Activated CD4-positive, alpha-beta T cell treated with anti-CD3 and anti-CD28 coated beads for 4 hours (primary cell): ENCODE measurements at places on chromosomes 11 and 22.

DNA sequence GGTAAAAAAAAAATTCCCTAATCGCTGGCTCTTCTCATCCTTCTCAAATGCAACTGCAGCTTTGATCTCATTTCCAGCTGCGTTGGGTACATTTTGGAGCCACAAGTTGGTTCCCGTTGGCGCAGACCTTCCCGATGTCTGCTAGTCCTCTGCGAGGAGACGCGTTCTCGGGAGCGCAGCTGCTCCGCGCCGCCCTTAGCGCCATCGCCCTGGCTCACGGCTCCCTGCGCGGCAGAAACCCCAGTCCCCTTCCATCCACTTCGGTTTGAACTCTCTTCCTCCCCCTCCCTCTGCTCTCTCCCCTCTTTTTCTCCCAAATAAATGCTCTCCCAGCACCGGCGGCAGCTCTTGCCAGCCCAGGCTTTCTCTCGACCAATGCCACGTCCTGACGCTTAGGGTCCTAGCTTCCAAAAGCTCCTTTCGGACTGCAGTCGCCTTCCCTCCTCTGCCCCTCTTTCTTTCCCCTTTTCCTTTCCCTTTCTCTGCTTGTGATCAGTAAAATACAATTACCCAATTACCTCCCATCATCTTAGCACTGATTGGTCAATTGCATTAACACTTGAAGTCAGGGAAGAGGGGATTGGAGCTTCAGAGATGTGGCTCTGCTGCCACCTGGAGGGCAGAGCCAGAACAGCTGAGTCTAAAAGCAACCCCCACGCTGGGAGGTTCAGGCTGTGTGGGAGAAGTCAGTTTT lies 1165.7 kb downstream of the LRRC4C start:
- no peak for DNase-seq

DNA sequence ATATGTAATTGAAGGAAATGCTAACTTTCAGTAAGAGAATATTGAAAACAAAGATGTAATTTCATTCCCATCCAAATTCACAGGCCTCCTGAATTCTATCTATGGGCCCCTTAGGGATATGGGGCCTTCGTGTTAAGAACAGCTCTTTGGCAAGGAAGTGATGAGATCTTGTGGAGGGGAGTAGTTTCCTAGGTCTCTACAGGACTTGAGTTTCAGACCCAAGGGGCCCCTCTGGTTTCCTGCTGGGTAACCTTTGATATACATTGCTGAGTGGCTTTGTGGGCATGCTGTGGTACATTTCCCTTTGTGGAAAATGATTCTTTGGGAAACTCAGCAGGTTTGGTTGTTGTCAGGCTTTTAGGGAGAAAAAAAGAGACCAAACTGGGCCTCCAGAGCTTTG lies 6.2 kb downstream of the STIM1 start:
- DNase-seq = no peak

DNA sequence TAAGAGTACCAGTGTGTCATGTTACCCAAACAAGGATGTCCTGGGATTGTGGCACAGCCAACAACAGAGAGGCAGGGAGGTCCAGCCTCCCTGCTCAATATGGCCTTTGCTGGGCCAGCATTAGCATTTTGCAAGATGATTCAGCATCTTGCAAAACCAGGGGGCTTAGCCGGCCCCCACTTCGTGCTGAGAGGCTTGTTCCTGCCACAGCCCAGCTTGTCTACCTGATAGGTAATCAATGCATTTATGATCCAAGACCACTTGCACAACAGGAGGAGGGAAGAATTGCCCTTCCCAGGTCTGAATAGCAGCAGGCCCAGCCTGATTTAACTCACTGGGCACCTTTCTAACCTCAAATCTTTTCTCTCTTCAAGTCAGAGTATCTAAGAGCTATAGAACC lies 189.0 kb upstream of the SYT13 start:
- DNase-seq = no peak

- no peak for DNase-seq
These were observed 98.7 kb downstream of the ADAMTS15 start for GRCh38 chr11:130546901-130547694.

- no peak for DNase-seq
These were observed 90.5 kb upstream of the POU2AF2 start for GRCh38 chr11:111155021-111155420.

GRCh38 chr22:19991395-19991644 lies 25.3 kb downstream of the ARVCF start:
- DNase-seq = no peak

- no peak for DNase-seq
These were observed 27.0 kb upstream of the MOB2 start for GRCh38 chr11:1513326-1514296.

DNA sequence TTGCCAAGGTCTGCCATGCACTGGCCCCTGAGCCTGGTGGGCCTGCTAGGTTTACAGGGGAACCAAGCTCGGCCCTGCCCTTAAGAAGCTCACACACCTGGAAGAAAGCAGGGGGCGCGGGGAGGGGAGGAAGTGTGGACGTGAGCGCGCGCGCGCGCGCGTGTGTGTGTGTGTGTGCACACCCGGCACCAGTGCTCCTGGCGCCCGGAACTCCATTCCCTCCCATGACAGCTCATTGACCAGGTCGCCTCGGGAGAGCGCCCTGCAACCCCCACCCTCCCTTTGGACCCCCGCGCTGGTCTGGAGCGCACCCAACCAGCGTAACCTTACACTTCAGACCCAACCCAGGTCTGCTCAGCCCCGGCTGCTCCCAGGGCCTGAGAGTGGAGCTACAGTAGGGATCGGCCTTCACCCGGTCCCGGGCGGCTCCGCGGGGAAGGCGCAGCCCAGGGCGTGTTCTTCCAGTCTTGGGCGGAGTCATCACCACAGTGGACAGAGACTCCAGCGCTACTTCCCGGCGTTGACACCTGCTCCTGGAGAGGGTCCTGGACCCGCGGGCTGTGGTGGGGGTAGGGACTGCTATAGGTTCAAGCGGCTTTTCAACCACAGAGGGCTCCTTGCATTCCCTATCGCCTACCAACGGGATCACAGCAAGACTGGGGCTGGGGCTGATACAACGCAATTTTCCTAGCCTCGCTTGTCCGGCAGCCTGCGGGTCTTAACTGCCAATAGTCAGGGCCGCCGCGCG lies 1.5 kb downstream of the GALNT18 start:
- DNase-seq = no peak

DNA sequence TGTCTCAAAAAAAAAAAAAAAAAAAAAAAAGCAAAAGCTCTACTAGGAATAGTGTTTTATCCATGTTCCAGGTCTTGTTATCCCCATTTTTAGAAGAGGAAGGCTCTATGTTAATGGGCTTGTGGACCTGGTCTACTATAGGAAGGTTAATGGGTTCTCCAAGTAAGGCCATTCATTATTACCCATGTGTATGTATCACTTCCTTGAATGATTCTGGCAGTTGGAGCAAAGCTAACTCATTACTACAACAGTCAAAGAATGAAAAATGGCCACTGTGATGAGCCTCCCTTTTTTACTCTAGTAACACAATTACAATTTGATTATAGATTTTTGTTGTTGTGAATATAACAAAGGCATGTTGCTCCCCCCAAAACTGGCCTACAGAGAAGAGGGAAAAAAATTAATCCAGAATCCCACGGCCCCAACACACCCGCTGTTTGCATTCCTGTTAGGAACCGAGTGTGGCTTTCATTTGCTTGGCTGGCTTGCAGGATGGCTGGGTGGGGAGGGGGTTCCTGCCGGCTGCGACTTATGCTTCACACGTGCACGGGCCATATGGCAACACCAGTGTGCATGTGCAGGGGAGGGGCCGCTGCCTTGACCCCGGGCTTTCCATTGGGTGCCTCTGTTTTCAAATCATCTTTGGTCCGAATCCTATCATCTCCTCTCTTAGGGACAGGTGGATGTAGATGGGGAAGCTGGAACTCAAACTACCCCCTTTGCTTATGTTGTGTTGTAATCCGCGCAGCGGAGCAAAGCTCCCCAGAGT lies 148.8 kb downstream of the HIPK3 start:
- DNase-seq = no peak
